Stimulated activated CD4-positive, alpha-beta T cell treated with anti-CD3 and anti-CD28 coated beads, Interleukin-12 subunit alpha, Interleukin-12 subunit beta, amount 100 ng/mL, for 48 hours (primary cell): ENCODE measurements at places on chromosomes 11 and 22.

DNA sequence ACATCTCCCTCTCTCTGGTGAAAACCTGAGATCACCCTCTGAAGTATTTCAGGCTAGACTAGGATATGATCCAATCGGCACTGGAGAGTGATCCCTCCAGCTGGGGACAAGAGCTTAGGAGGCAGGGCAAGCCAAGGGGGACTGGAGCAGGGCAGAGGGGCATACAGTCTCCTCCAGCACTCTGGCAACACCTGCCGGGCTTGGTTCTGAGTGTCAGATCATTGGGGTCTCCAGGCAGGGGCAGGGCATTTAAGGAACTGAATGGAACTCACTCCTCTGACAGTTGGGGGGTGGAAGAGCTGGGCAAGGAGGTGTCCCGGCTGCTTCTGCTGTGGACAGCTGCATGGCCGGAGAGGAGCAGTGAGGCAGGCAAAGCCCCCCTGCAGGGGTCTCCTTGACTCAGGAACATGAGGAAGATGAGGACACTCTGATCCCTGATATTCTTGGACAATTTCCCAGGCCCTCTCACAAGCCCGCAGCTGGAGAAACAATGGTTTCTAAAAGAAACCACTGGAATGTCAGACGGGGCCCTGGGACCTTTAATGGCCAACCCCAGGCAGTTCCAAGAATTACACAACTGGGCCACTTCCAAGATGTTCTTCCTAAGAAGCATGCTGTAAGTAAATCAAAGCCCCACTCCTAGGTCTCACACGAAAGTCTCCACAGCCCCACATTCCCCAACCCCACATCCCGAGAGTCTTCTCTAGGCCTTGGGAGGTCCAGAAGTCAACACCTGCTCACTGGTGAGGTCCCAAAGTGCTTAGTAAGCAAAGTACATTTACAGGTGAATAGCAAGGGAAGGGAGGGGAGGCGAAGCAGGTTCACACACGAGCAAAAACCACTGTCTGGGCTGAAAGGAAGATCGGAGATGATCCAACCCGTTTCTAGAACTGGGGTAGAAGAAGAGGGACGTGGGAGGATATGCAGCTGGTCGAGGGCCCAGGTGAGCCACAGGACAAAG, 1.2 kb upstream of the CCDC86 start:
- no peak for DNase-seq

GRCh38 chr11:9046481-9046880, 42.7 kb upstream of the NRIP3 start:
- no peak for DNase-seq

DNA sequence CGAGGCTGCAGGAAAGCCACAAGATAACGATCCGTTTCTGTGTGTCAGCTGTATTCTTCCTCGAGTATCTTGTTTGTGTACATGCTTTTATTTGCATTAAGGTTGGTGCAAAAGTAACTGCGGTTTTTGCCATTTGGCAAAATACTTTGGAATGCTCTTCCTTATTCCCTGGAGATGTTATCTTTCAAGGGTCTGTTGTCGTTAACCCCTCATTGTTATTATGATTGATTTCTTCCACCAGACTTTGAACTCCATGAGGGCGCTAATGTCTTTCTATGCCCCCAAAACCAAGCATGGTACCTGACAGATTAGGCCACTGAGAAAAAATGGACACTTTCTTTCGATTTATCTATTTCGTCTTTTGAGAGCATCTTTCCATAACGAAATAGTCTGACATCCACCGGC, 563 bp upstream of the PSMA1 start:
- DNase-seq = no peak

DNA sequence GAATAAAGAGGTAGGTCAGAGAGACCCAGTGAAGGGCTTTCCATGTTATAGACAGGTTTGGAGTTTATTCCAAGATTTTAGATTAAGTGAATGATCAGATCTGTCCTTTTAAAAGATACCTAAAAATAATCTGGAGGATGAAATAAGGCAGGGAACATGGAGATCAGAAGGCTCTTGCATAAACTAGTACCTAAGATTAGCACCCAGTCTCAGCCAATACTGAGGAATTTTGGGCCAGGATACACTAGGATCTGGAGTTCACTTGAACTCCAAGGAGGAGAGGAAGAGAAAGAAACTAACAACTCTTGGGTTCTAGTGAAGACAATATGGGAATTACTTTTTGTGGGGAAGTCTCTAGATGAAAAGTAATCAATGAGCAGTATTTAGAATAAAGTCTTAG, 47.9 kb upstream of the RAPSN start:
- no peak for DNase-seq

- no peak for DNase-seq
Observed at GRCh38 chr11:113162592-113162962, 151.8 kb upstream of the TTC12 start.
